ENCODE measurements at places on chromosomes 6 and 20.

DNA sequence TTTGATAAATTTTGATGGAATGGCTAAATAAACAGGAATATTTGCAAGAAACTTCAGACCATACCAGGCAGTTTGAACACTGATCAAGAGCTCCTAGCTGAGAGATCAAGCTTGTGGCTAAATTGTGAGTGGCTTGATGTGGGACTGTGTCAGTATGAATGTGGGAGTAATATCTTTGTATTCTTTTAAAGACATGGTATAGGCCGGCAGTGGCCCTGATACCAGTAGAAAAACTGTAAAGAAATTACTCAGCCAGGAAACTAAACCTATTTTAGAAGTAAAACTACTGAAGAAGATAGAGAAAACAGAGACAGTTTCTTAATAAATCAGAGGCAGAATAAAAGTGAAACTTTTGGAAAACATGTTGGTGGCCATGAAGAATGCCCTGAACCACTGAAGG is 608.4 kb upstream of the SYNCRIP start:
- DNase-seq: no peak

DNA sequence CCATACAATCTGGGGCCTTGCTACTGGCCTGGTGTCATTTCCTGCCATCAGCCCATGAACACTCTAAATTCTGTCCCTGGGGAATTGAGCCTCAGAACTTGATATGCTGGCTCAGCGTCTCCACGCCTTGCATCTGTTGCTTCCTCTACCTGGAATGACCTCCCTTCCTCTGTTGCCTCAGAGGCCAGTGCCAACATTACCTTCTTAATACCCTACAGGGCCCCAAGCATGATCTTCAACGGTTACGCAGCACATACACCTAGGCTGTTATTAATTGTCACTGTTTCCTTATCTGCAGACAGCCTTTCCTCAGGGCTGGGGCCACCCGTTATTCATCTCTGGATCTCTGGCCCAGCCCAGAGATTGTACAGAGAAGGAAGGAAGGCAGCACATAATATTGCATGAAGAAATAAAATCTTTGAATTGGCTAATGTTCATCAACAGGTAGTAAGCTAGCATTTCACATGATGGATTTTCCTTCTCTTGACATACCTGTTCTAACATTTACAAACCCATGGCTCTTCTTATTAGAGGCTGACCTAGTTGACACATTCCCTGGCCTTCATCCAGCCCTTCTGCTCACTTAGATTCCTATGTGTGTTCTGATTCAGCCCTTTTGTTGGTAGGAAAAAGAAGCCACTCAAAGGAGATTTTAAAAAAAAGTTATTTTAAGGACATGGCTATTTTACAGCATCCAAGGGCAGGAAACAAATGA is 8.4 kb upstream of the RNF182 start:
- no peak for DNase-seq

GRCh38 chr6:53309059-53309900 is 39.5 kb downstream of the ELOVL5 start:
- peak; percentile 71 for DNase-seq

GRCh38 chr6:209432-210103 is 82.7 kb upstream of the DUSP22 start:
- DNase-seq: no peak

DNA sequence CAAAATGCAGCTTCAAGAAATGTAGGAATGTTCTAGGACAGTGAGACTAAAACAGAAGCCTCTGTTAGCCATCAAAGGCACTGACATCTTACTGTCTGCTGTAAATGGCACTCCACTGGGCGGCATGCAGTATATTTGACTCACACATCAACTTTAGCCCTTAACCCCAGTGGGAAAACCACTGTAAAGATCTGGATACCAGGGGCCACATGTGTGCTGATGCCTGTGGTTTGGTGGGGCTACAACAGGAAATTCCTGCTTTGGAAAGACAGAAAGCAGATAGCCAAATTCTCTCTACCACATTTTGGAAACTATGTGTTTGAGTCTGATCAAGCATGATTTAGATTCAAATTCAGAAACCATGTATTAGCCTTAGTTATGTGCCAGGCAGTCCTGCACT is 4.3 kb downstream of the PFDN4 start:
- no peak for DNase-seq

Measured in NCI-H345 (cell line).